ENCODE measurements at places on chromosomes 5 and 9.

DNA sequence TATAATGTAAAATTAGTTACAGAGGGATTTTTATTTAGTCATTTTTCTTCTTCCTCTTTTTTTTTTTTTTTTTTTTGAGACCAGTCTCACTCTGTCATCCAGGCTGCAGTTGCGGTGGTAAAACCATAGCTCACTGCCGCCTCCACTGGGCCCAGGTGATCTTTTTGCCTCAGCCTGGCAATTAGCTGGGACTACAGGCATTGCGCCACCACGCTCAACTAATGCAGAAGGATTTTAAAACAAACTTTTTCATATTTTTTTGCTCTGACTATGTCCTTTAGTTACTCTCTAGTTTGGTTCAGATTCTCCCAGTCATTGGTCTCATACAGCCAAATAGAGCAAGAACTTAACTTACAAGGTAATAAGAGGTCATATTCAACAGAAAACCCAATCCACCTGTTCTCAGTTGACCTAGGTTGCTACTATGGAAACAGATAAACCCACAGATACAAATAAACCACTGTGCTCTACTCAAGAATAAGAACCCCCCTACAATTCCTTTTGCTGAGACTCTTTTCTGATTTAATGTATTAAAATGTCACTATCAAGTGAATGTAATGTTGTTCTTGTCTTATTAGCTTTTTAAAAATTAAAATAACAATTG, 50.1 kb upstream of the TTC39B start:
- DNase-seq = no peak

DNA sequence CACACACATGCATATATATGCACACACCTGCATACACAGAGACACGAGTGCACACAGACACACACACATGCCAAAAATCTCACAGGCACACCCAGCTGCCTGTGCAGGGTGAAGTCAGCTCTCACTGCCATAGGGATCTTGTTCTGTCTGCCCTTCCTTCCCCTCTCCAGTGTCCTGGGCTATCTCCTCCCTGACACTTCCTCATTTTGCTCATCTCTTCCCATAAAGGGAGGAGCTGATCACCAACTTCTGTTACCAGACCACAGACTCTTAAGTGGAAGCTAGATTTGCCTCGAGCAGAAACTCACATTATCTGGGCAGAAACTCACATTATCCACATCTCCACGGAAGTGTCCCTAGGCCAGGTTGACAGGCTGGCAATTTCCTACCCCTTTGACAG, 28.7 kb downstream of the LCP2 start:
- DNase-seq = no peak

DNA sequence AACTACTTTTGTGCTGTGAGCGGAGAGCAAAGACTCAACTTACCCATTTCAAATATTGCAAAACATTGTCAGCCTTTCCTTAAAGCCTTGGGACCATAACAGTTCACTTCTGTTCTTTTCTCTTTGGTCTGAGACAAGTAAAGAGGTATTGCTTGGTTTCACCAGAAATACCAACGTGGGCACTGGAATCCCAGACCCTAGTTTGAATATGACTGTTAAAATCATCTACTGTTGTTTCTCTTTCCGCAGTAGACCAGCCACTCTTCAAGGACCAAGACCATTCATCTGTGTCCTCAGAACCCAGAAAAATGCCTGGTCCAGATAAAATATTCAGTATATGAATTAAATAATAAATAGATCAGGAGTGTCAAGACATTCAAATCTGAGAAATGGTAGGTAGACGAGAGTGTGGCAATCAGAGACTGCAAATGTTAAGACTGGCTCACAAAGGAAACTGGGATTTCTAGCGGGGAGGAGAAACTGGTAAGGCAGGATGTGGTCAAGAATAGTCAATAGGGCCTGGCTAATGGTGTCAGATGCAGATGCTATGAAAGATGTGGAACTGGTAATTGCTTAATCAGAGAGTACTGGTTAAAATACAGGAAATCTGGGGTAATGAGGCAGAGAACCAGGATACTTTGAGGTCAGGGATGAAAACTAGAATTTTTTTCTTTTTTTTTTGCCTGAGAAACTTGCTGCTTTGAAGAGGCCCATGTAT, 82.1 kb upstream of the IL33 start:
- DNase-seq = no peak

- DNase-seq = no peak
These were observed 85.9 kb upstream of the MAP3K1 start for GRCh38 chr5:56729488-56729887.

DNA sequence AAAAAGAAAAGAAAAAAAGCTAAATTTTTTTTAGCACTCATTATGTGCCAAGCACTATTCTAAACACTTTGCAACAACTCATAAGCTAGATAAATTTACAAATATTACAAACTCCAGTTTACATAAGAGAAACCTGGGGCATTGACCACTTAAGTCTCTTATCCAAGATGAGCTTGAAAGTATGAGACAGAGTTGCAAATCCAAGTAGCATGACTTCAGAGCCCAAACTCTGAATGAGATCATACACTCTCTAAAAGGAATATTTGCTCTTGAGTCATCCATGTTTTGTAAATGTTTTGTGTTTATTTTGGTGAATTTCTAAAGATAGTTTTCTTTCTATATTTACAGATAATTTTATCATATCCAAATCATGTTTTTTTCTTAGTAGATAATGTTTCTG, 4.0 kb upstream of the SHOC1 start:
- DNase-seq = peak; percentile 50

- no peak for DNase-seq
These were observed 48.0 kb downstream of the TARS1 start for GRCh38 chr5:33488558-33489355.

DNA sequence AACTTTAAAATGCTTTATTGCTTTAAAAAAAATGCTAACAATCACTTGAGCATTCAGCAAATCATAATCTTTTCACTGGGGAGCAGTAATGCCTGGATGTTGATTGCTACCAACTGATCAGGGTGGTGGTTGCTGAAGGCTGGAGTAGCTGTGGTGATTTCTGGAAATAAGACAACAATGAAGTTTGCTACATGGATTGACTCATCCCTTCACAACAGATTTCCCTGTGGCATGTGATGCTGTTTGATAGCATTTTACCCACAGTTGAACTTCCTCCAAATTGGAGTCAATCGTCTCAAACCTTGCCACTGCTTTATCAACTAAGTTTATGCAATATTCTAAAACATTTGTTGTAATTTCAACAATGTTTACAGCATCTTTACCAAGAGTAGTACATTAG, 83.3 kb downstream of the MLLT3 start:
- no peak for DNase-seq

DNA sequence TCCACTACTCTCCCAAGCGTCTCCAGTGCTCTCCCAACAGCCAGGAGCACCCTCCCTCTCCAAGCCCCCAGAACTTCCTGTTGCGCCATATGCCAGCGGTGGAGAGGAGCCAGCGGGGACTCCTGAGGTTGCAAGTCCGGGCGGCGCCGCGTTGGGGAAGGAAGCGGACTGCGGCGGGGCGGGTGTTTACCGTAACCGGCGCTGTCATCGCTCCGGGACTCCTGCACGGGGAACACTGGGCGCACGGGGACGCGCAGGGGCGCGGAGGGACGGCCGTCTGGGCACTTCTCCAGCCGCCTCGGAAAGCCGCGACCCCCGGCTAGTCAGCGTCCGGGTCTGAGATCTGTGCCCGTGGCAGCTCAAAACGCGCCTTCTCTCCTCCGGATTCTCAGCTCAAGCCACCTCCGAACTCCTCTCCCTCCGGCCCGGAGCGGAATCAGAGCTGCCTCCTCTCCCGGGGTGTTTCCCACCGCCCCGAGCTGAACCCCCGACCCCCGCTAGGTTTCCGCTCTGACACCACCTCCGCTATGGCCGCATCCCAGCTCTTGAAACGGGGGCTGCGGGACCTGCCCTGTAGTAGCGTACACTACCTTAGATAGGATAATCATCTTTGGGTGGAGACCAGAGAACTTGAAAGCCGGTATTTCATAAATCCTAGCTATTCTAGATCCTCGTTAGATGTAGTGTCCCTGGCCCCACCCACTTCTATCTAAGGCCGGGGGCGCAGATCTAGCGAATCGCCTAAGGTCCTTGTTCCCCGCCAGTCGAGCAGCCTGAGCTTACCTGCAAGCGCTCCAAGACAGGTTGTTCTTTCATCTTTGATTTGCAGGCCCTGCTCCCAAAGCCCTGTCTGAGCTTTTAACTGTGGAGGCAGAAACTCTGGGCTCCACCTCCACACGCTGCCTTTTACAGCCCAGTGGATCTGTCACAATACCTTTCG, at the start of gene TRPM6:
TRPM6 (minus strand) TSS at position 881 of the 940 bp plus-strand sequence; CDS start at position 816, 65 bp downstream.
- peak; percentile 94 for DNase-seq

DNA sequence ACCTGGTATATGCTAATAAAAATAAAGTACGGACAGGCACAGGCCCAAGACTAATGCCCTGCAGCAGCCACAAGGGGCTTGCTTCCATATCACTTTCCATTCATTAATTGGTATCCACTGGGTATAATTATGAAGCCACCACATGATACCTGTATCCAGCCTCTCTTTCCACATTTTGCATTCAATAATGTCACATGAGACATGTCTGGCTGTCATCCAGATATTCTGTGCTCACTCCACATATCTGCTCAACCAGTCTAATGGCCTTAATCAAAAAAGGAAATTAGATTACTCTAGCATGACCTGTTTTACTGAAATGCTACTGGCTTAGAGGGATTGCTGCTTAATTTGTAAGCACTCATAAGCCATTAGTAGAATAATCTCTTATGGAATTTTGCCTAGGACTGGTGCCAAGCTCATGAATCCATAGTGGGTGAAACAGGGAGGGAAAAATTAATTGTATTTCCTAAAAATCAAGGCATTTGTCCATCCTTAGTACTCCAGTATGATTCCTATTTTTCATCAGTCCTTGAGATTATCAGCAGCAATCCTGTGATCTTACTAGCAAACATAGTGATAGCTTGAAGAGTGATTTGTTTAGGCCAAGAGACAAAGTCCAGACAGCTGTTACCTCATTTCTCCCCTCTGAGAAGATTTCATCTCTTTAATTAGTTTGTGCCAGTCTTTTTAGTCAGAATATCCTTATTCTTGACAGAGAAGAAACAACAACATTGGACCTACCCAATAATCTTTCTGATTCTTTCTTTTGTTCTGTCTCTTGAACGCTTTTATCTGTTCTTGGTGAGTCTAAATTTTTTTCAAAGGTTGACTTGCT, 119.2 kb upstream of the ABCA1 start:
- no peak for DNase-seq

- peak; percentile 52 for DNase-seq
These were observed 18.6 kb upstream of the NOTCH1 start for GRCh38 chr9:136564379-136564988.

DNA sequence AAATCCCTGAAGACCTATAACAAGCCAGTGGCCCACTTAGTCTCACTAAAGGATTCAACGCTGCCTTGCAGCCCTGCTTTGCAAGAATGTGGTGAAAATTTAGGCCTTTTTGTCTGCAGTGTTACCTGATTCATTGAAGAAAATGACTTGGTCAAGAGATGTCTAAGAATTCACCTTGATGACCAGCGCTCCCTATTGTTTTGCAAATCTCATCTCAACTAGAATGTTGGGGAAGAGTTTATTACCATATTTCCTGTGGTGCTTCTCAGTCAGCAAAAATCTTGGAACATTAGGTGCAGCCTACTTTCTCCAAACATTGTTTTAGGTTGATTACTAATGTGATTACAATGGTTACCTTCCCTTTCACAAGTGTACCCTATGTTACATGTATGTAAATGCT, 53.5 kb downstream of the PLK2 start:
- no peak for DNase-seq

GRCh38 chr9:111886983-111887718, 9.5 kb upstream of the UGCG start:
- no peak for DNase-seq

- no peak for DNase-seq
These were observed 25.7 kb downstream of the PIP5K1B start for GRCh38 chr9:68730570-68731235.

- no peak for DNase-seq
These were observed 66.9 kb downstream of the DCP2 start for GRCh38 chr5:113043491-113043931.

- peak; percentile 32 for DNase-seq
These were observed 39.0 kb downstream of the ITK start for GRCh38 chr5:157219491-157220271.

GRCh38 chr5:123530728-123531127, 18.8 kb downstream of the CSNK1G3 start:
- no peak for DNase-seq

All from adipocyte (in vitro differentiated cells).